ENCODE measurements at places on chromosomes 12 and 14. TPM values are rescaled to one million over a fixed set of nuclear protein-coding genes. Genes with fewer than 3 reads are reported as not detected.

The APAF1 gene
- total RNA-seq: 15.5 TPM

The PTHLH gene
- total RNA-seq: not detected

The MUCL1 gene
- not detected for total RNA-seq

The CD9 gene
- 181 TPM for total RNA-seq

DNA sequence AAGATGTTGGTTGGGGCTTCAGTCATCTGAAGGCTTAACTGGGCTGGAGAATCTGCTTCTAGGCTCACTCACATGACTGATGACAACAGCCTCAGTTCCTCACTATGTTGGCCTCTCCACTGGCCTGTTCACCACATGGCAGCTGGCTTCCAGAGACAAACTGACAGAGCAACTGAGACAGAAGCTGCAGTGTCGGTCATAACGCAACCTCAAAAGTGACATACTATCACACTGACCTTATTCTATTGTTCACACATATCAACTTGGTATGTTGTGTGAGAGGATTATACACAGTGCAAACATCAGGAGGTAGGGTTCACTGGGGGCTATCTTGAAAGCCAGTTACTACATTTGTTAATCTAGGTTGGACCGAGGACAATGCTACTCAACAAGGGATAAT, 92.9 kb downstream of the PAWR start:
- H3K4me3 ChIP-seq: no peak overlapping the region
- H3K27ac ChIP-seq: no peak overlapping the region
- peaks cover 3% of the 10 kb centered on the region for H3K36me3 ChIP-seq
- H3K4me1 ChIP-seq: no peaks in the 10 kb centered on the region
- DNase-seq: no peak

DNA sequence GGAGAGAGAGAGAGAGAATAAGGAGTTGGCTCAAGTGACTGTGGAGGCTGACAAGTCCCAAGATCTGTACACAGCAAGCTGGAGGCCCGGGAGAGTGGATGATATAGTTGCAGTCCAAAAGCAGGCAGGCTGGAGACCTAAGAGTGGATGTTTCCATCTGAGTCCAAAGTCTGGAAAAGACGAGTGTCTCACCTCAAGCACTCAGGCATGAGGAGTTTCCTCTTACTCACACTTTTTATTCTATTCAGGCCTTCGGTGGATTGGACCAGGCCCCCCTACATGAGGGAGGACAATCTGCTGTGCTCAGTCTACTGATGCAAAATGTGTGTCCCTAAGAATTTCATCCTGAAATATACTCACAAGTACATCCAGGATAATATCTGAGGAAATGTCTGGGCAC, 484.6 kb downstream of the VRK1 start:
- H3K36me3 ChIP-seq: no peaks in the 10 kb centered on the region
- no peaks in the 10 kb centered on the region for H3K4me1 ChIP-seq
- no peaks in the 10 kb centered on the region for H3K27me3 ChIP-seq
- DNase-seq: no peak

GRCh38 chr12:51970904-51971646, 19.6 kb downstream of the ACVR1B start:
- H3K27ac ChIP-seq: no peak overlapping the region
- peaks cover 27% of the 10 kb centered on the region for H3K4me1 ChIP-seq
- H3K36me3 ChIP-seq: peaks cover 11% of the 10 kb centered on the region
- H3K27me3 ChIP-seq: no peaks in the 10 kb centered on the region

The SLC5A8 gene
- 0.11 TPM for total RNA-seq

The KRAS gene
- total RNA-seq: 9.8 TPM

GRCh38 chr12:92055877-92056276, 89.8 kb downstream of the BTG1 start:
- H3K27ac ChIP-seq: no peak overlapping the region
- H3K4me1 ChIP-seq: peaks cover 9% of the 10 kb centered on the region
- DNase-seq: no peak
- no peaks in the 10 kb centered on the region for H3K36me3 ChIP-seq
- no peaks in the 10 kb centered on the region for H3K27me3 ChIP-seq

GRCh38 chr12:102481705-102482425, 1.5 kb upstream of the IGF1 start:
- H3K27me3 ChIP-seq: no peaks in the 10 kb centered on the region
- H3K36me3 ChIP-seq: no peaks in the 10 kb centered on the region
- no peak overlapping the region for H3K4me3 ChIP-seq
- DNase-seq: no peak
- peaks cover 15% of the 10 kb centered on the region for H3K4me1 ChIP-seq
- no peak overlapping the region for H3K27ac ChIP-seq

DNA sequence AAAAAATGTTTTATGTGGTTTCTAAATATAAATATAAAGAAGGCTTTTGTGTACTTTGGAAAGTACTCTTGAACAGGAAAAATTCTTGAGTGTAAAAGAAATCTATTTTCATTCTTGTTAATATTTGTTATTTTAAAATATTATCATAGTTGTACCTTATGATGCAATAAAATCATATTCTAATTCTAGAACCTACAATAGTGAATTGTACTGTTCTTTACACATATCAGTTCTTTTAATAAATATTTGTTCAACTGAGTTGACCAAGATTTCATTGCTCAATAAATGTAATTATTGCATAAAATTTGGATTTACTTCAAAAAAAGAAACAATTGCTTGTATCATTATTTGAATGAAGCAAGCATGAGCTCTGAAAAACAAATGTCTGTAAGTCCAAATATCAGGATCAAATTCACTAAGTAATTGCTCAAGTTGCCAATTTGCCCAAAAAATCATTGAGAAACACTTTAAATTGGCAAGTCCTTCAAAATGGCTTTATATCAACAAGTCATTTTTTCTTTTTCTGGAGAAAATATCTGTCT, 191.6 kb upstream of the SLC16A7 start:
- no peak for DNase-seq
- H3K27me3 ChIP-seq: no peaks in the 10 kb centered on the region
- H3K4me3 ChIP-seq: no peak overlapping the region
- no peaks in the 10 kb centered on the region for H3K4me1 ChIP-seq

- H3K27ac ChIP-seq: no peak overlapping the region
- H3K27me3 ChIP-seq: no peaks in the 10 kb centered on the region
- no peaks in the 10 kb centered on the region for H3K4me1 ChIP-seq
Measured at GRCh38 chr12:119589097-119589496, 4.5 kb upstream of the TMEM233 start.

DNA sequence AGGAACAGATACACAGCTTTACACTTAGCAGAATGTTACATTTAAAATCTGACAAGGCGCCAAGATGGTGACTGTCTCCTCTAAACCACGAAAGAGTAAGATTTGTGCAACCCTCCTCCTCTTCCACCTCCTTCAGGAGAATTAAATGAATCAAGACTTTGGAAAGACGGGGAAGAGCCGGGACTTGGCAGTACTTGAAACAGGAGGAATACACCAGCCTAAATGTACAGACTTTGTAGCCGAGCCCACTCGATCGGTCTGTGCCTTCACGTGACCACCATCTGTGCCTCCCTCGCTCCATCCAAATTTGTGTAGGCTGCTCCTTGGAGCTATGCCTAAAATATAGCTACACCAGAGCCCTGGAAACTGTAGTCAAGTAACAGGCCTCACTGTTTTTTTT, 38.3 kb downstream of the SSPN start:
- no peaks in the 10 kb centered on the region for H3K27me3 ChIP-seq
- no peak for DNase-seq
- H3K4me1 ChIP-seq: no peaks in the 10 kb centered on the region

DNA sequence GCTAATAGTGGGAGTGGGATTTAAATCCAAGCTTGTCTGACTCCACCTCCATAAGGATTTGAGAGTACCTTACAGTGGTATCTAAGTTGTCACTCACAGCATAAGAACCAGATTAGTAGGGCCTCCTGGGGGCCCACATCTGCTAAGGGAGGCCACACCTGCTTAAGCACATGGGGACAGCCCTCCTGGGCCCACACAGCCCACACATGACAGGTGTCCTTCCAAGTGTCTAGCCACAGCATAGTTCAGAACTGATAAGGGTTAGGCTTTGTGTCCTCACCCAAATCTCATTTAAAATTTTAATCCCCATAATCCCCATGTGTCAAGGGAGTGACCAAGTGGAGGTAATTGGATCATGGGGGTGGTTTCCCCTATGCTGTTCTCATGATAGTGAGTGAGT, 186.0 kb upstream of the HMGA2 start:
- H3K27ac ChIP-seq: no peak overlapping the region
- H3K4me3 ChIP-seq: no peak overlapping the region
- H3K4me1 ChIP-seq: no peaks in the 10 kb centered on the region
- no peaks in the 10 kb centered on the region for H3K27me3 ChIP-seq
- no peaks in the 10 kb centered on the region for H3K36me3 ChIP-seq
- DNase-seq: no peak

The PTGDR gene
- total RNA-seq: 13.4 TPM

- DNase-seq: no peak
- no peaks in the 10 kb centered on the region for H3K27me3 ChIP-seq
- no peaks in the 10 kb centered on the region for H3K36me3 ChIP-seq
- no peak overlapping the region for H3K4me3 ChIP-seq
- H3K4me1 ChIP-seq: no peaks in the 10 kb centered on the region
Measured at GRCh38 chr12:39581592-39581991, 38.0 kb downstream of the ABCD2 start.
